Stimulated activated CD4-positive, alpha-beta T cell treated with anti-CD3 and anti-CD28 coated beads, Interleukin-15, amount 100 ng/mL, for 48 hours (primary cell): ENCODE measurements at places on chromosomes 5 and 9.
A peak's percentile ranks its signal among the peaks of the same experiment; 100 is the strongest.

GRCh38 chr5:88662846-88663245 lies 220.1 kb downstream of the MEF2C start:
- DNase-seq, result no peak

DNA sequence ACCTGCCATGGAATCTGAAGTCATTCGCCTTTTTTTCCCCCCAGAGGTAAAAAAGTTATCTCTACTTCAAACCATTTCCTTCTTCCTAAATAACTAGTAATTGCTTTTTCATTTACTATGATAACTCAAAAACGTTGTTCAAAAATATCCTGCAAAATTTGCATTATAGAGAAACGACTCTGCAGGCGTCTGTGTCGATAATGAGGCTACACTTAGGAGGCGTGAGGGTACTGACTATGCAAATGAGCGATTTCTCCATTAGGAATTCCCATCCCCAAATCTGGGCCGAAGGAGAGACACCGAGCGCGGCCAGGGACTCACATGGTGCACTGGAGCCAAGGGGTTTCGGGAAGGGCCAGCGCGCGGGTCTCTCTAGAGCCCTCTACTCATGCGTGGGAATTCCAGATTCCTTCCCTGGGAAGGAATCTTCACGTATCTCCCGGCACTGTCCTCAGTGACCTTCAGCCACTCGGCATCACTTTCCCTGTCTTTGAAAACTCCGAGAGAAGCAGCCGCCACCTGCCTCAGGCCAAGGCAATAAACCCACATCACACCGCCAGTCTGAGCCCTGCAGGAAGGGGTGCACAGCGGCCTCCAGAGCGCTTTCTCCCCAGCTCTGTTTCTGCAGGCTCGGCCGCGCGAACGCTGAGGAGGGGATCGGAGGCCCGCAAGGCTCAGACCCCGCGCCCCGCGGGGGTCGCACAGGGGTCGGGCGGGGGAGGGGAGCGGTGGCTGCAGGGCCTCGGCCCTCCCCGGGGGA lies 718 bp upstream of the DENND4C start:
- peak; percentile 51 for DNase-seq

- no peak for DNase-seq
Observed at GRCh38 chr5:118698774-118699173, 289.6 kb downstream of the DTWD2 start.

DNA sequence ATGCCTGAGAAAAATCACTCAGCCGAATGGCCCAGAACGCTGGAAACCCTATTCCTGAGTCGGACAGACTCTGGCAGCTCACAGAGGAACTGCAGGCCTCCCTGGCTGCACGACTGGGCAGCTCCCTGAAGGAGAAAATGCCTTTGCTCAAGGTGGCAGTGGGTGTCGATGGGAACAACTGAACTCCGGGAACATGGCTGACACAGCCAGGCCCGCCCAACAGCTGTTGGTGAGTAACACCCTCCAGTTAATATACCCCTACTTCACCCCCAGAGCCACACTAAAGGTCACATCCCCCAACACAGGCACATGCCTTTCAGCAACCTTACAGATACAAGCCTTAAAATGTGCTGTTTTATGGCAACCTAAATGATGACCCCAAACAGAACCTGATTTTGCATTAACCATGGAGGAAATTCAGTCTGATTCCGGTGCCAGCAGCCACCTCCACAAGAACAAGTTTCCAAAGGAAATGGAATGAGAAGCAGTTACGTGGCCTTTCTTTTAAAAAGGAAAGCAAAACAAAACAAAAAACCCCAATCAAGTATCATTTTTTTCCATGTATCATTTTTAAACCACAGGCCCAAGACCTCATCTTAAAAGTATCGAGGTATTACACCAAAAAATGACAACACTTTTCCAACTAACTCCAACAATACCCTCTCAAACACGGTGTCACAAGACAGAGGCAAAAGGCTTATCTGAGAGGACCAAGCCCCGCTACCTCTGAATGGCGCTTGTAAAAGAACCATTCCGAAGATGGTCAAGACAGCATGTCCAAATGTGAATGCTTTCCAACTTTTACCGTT lies 3.1 kb downstream of the KLF9 start:
- DNase-seq, result peak; percentile 27

DNA sequence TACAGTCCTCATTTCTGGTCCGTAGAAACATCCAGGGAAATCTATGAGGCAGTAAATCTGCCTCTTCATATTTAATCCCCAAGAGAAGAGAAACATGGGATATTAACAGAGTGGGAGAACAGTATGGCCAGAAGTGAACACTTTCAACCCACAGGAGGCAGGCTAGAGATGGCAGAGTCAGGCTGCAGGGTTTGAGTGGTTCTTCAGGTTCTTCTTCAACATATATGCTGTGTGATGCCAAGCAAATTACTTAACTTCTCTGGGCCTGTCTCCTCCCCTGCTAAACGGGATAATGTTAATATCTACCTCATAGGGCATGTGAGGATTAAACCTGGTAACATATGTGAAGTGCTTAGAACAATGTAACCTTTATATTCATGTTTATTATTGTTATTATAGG lies 321.8 kb downstream of the PSAT1 start:
- no peak for DNase-seq

DNA sequence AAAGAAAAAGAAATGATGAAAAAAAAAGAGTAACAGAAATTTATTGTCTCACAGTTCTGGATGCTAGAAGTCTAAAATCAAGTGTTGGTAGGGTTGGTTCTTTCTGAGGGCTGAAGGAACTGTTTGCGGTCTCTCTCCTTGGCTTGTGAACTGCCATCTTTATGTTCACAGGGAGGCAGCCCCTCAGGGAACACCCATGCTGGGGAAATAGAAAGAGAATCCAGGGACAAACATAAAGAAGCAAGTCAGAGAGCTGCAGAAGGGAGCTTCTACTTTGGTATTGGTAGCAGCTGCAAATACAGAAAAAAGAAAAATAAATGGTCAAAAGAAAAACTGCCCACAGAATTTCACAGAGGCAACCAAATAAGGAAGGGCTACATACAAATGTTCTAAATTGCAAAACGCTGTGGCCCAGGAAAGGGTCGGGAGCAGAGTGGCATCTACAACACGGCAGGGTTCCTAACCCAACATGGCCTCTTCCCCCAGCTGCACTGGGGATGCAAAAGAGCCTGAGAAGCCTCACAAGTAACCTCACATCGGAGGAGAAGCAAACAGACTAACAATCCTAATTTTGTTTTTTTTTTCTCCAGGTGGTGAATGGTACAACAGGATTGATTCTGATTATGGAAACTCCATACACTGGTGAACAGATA lies 37.4 kb downstream of the ELOVL7 start:
- DNase-seq, result no peak

- DNase-seq, result no peak
Observed at GRCh38 chr9:78386348-78386747, 89.4 kb downstream of the PSAT1 start.

DNA sequence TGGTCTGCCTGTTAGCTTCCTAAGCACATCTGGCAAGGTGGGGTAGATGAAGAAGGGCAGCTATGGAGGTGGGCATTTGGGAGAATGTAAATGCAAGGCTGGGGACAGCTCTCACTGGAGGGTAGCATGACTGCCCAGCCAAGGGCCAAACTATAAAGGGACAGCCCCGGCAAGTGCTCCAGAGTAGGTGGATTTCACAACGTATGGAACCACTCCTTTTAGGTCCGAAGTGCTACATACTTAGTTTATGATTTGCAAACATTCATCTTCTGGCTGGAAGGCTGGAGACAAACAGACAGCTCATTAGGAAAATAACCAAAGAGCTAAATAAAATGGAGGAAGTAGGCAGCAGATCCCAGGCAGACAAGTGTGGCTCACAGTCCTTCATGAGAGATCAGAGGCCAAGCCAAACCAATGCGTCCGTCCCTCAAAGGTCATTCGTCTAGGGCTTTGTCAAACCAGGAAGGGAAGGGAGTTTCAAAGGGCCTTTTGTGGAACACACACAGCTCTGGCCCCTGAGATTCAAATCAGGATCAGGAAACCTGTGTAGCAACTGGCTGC lies 42.5 kb upstream of the GLRX start:
- DNase-seq, result no peak

- no peak for DNase-seq
Observed at GRCh38 chr9:87324613-87325194, 173.0 kb upstream of the DAPK1 start.

DNA sequence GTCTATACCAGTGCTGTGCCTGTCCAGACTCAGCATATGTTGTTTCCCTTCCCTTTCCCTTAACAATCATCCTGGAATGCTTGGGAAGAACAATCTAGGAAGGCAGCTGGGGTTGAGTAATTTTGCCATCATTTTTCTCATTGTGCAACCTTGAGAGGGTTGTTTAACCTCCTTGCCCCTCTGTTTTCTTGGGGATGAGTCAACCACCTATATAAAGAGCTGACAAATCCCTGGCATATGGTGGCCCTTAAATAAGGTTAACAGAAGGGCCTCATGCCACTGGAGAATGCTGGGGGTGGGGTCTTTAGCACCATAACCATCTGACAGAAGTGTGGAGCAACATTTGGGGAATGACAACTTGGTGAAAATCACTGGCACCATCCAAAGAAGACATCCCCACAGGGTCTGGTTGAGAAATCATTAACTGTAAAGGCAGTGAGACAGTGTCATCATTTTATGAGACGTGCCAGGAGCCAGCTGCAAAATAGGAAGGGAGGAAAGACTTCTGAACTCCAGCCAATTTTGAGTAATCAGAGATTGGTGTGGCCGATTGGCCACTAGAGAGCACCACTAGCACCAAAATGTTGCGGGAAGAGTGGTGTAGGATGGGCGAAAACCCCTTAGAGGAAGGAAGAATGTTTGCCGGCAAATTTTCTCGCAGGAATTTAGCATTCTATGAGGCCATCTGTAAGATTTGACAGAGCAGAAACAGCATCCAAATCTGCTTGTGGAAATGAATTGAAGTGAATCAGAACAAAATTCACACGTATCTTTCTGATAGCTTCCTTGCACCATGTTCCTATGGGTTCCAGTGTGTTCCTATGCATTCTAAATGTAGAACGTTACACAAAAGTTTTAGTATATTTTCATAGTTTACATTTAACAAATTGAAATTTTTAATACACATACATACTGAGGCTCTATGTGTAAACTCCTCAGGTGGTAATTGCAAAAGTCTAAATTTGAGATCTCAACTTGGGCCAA lies 113.8 kb downstream of the MSX2 start:
- DNase-seq, result no peak

DNA sequence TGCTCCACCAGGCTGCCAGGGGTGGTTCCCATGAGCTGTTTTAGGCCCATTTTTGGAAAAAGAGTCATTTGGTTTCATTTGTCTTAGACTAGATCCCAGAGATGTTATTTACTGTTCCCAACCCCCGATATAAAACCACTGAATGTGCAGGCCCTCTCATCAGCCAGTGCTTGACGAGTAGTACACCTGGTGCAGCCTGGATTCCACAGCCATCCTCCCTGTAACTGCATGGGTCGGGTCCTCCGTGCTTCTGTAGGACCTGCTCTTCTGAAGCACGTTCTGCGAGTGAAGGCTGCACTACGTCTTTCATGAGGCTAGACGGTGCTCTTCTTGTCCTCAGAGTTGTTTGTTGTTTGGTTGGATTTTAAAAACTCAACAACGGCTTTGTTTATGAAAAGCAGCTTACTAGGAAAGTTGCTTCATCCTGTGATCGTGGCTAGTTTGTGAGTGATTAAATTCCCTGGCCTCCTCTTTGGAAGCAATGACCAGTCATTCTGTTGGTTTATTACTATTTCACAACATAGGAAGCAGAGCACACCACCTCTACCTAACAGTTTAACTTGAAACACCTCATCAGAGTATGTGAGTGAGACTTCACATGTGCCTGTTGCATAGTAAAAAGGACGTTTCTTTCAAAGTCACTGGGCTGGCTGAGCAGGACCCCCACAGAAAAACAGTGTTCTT lies 135.2 kb downstream of the AOPEP start:
- DNase-seq, result no peak

- no peak for DNase-seq
Observed at GRCh38 chr5:179379321-179379890, 34.1 kb upstream of the ADAMTS2 start.

GRCh38 chr5:88503041-88503345 lies 234.3 kb upstream of the TMEM161B start:
- no peak for DNase-seq

- DNase-seq, result no peak
Observed at GRCh38 chr5:115394531-115394930, 98.1 kb upstream of the CCDC112 start.

DNA sequence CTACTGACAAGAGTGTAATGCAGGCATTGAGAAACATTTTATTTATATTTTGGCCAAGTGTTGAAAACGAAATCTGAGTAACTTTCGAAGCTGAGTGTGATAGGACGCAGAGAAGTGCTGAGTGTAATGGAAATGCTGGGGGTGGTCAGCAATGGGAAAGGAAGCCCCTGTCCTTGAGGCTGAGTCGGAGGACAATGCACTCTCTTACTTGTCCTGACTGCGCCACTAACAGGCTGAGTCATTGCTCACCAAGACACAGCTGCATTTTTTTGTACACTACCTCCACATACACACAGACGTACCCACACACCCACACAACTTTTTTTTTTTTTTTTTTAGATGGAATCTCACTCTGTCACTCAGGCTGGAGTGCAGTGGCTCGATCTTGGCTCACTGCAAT lies 637.7 kb downstream of the SLCO4C1 start:
- DNase-seq, result no peak

- DNase-seq, result no peak
Observed at GRCh38 chr9:132995879-132996278, 17.4 kb downstream of the GFI1B start.

GRCh38 chr9:18798106-18798505 lies 234.9 kb downstream of the SAXO1 start:
- no peak for DNase-seq

GRCh38 chr9:122941582-122942234 lies 888 bp downstream of the RABGAP1 start:
- no peak for DNase-seq

- no peak for DNase-seq
Observed at GRCh38 chr9:116405321-116405720, 251.7 kb downstream of the PAPPA start.

DNA sequence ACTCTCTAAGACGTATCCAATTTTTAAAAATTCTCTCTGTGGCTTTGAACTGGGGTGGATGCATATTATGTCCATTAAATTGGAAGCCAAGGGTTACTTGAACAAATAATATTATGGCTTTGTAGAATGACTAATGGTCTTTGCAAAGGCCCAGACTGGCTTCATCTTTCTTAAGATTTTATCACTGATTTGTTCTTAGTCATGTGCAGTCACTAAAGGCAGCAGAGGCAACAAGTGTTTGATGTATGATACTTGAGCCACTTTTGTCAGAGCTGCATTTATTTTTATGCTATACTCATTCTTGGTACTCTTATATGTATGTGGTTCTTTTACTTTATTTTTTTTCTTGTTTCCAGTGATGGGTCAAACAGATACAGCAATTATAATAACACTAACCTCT lies 152.2 kb downstream of the NR2F1-AS1 start:
- DNase-seq, result no peak
